ENCODE measurements at places on chromosomes 12 and 14.

GRCh38 chr14:58947814-58948445 is 240.5 kb upstream of the DAAM1 start:
- no peak for DNase-seq

DNA sequence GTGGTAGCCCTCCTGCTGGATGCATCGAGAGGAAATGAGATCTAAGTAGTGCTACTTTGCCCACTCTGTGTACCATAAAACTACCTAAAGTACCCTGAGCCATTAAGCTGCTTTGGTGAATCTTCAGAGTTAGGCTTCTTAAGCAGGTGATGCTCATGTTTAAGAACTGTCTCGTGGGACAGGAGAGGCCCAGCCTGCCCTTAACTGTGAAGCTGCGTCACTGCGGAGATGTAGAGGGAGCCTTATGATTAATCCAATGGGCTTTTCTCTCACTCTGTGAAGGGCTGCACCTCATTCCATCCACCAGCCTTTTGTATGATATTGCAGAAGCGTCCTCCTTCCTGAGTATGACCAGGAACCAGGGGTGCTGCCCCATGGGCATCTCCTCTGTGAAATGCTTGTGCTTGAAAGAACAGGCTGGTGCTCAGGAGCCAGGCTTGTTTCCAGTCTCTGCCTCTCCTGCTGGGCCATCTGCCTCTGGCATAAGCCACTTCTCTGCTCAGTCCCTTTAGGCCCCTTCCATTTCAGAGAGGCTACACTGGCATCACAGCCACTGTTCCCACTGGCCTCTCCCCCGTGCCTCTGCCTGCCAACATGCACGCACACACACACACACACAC is 6.8 kb upstream of the CCDC177 start:
- no peak for DNase-seq

- peak; percentile 53 for DNase-seq
Observed at GRCh38 chr12:109518820-109519665, 41.6 kb downstream of the UBE3B start.

- DNase-seq, result peak; percentile 23
Observed at GRCh38 chr12:16224196-16224595, 53.3 kb downstream of the SLC15A5 start.

- peak; percentile 61 for DNase-seq
Observed at GRCh38 chr14:93906341-93907329, 20.5 kb upstream of the FAM181A start.

DNA sequence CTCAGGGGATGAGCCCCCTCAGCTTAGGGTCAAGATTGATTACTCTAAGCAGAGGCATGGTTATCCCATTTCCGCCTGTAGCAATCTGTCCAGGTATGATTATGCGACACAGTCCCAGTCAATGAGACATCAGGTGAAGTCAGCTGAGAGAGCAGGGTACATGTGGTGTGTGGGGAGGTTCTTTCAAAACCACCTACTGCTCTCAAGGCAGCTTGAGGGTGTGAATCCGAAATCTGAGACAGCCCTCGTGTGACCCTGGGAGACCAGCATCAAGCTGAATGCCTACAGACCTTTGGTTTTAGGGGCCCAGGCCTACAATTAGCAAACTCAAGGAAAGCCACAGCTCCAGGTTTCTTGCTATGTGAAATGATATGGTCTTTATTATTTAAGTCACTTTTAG is 275.7 kb downstream of the ITPR2 start:
- DNase-seq, result no peak

GRCh38 chr12:46918631-46919030 is 92.8 kb upstream of the SLC38A4 start:
- no peak for DNase-seq

DNA sequence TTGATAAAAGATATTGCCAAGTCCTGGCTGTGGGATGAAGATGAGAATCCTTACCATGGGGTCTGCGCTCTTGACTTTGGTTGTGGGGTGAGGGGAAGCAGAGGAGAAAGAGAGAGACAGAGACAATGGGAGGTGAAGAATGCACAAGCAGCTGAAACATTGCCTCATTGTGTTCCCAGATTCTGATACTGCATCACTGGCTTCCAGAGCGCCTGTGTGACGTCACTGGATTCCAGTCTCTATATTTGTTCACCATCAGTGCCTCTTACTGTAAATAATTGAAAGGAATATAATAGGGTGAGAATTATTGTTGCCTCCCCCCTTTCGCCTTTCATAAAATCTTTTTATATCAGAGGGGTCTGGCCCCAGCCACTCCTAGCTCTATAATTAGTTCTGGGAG is 188.9 kb upstream of the NTF3 start:
- no peak for DNase-seq

DNA sequence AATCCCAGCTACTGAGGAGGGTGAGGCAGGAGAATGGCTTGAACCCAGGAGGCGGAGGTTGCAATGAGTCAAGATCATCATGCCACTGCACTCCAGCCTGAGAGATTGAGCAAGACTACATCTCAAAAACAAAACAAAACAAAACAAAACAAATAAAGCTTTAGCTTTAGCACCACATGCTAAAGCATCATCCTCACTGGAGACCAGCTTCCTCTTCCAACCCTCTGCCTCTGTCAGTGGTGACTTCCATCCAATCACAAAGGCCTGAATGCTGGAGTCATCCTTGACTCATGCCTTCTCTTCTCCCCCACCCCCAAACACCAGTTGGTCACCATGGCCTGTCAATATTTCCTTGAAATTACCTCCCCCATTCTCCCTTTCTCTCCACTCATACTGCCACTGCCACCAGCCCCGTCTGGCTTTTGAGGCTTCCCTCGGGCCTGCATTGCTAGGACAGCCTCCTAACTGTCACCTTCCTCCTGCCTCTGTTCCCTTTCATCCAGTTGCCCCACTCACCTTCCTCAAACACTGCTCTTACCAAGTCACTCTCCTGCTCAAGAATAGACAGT is 1.4 kb downstream of the ZNF385A start:
- DNase-seq, result no peak

DNA sequence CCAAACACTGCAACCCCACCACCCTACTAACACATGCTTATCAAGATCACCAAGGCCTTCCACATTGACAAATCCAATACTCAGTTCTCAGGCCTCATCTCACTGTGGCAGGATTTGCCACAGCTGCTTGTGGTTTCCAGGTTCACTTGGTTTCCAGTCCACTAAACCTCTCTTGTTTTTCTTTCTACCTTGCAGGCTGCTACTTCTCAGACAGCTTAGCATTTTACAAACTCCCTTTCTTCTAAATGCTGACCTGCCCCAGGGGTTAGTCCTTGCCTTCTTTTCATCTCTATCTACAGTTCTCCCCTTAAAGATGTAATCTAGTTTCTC is 84.1 kb downstream of the BCAT1 start:
- no peak for DNase-seq

- no peak for DNase-seq
Observed at GRCh38 chr14:61528591-61529021, 166.7 kb upstream of the HIF1A start.

DNA sequence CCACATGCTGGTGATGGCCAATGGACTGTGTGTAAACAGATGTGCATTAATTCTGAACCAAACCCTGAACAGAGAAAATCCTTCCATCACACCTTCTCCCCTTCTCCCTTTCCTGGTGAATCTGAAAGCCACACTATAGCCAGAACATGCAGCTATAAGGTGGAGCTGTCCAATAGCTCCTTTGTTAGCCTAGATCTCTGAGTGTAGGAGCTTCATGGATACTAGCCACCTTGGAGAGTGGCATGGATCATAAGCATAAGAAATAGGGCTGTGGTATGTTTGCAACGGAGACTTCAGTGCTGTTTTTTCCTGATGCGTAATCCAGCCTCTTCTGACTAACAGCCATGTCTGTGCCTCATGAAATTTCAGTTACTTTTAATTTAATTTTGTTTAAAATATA is 364.5 kb downstream of the BTG1 start:
- DNase-seq, result no peak

GRCh38 chr12:82595941-82596340 is 90.8 kb upstream of the TMTC2 start:
- no peak for DNase-seq

GRCh38 chr12:77943466-77943865 is 112.8 kb downstream of the NAV3 start:
- DNase-seq, result peak; percentile 15

DNA sequence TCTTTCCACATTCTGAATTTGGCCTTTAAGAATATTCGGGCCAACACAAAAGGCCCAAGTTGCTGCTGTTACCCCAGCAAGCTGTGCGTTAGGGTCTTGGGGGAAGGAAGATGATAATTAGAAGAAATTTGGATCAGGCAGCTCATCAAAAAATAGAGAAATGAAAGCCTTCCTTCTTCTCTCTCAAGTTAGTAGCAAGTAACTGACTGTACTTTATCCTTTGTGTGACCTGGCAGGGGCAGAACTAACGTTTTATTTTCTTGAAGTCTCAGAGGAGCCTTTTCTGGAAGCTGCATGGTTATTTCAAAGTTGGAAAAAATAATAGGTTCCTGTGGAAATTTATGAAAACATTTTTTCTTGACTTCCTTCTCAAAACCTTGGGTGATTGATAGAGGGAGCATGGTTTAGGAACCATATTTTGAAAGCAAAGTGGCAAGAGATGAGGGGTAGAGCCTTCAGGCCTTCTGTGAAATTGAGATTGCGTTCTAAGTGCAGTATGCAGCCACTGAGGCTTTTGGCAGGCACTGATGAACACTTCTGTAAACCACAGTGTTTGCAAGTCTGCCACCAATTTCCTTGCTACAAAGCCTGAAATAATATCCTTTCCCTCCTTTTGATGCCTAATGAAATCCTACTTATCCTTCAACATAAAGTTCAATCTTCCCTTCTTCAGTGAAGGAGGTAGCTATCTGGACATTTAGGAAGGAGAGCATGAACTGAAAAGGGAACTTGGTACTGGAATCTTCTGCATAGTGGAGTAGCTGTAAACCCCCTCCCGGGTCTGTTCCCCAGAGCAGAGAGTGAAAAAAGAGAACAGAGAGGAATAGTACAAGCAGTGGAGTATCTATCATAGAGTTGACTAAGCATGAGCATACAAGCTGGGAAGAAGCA is 123.2 kb downstream of the FGD4 start:
- DNase-seq, result no peak

DNA sequence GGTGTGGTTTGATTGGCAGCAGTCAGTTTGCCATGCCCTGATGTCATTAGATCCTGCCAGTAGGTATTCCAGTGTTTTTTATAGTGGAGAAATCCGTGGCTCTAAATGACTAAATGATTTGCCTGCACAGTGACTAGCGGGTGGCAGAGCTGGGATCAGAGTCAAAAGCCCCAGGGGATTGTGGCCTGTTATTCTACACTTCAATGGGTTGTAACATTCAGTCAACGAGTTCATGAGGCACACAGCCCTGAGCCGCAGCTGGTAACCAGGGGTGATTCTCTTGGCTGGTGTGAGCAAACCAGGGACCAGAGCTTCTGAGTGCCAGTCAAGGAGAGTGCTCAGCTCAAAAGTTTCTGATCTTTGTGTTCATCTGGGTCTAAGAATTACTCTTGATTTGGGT is 1.8 kb downstream of the MYH6 start:
- no peak for DNase-seq

DNA sequence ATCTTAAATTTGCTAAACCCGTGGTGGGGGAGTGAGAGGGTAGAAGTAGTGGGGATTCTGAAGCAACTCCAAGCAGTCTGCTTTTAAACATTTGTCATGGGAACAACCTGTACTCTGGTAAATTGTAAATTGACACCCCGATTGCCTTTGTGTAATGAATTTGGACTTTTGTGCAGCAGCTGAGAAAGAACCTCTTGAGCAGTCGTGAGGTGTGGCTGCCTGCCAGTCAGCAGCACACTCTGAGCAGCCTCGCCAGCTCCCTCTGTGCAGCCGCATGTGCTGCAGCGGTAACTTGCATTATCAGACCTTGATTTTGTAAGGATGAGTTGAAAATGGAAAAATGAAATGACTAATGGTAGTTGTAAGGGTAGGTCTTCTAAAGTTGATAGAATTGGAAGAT is 74.3 kb downstream of the SUSD6 start:
- DNase-seq, result peak; percentile 79

- no peak for DNase-seq
Observed at GRCh38 chr14:55814873-55815272, 234.9 kb downstream of the KTN1 start.

- DNase-seq, result no peak
Observed at GRCh38 chr14:96057738-96058137, 18.6 kb downstream of the C14orf132 start.

DNA sequence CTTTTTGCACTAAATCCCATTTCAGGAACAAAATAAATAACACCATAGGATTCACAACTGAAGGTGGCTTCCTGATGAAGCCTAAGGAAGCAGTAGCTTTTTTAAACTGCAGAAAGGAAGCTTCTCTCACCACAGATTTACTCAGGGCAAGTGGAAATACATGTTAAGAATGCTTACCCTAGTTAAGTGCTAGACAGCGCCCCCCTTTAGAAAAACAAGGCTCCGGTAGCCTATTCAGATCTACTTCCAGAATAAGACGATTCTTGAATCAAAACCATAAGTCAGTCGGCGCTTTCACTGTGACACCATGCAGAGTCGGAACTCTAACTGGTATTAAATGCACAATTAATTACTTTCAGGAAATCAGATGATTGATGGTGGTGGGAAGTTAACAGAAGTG is 41.9 kb downstream of the E2F7 start:
- DNase-seq, result no peak

DNA sequence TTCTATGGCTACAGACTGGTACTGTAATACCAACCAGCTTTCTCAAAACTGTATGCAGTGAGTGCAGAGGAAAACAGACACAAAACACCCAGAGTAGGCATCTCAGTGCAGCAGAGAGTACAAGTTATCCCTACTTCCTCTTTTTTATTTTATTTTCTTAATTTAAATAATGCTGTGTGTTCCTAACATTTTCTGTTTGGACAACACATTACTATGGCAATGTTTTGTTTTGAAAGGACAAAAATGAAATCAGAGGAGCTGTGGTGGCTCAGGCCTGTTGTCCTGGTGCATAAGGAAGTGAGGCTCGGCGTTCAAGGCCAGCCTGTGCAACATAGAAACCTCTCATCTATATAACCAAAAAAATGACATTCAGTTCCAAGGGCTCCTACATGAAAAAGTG is 33.7 kb upstream of the SELPLG start:
- DNase-seq, result no peak

DNA sequence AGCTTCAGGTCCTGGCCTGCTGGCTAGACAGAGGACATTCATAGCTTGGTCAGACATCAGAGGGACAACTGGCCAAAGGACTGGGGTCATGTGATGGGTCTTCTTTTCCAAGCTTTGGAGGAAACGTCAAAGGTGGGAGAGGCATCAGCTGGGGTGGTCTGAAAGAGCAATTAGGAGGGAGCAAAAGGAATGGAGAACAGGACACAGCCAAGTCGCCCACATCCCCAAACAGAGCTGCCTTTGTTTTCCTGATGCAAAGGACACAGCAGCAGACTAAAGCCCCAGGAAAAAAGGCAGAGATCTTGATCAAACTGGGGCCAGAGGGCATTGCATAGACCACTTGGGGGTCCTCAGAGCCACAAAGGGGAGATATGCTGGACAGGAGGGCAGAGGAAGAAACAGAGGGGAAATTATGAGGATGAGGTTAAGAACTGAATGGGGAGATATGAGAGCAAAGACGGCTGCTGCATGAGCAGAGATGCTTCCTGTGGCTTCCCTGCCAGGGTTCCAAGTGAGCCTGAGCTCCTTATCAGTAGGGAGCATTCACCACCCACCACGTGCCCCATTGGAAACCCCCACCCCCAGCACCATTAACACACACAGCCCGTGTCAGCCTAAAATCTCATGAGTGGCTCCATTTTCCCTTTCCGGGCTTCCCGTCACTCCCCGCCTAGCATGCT is 62.4 kb downstream of the ANO2 start:
- DNase-seq, result no peak

- DNase-seq, result no peak
Observed at GRCh38 chr14:97603201-97603600, 806.0 kb downstream of the VRK1 start.

- DNase-seq, result no peak
Observed at GRCh38 chr14:99757331-99758070, 35.7 kb upstream of the EML1 start.

Measured in prostate gland (tissue), 2 donors.